ENCODE measurements at places on chromosomes 3 and 15.
A peak's percentile ranks its signal among the peaks of the same experiment; 100 is the strongest.

DNA sequence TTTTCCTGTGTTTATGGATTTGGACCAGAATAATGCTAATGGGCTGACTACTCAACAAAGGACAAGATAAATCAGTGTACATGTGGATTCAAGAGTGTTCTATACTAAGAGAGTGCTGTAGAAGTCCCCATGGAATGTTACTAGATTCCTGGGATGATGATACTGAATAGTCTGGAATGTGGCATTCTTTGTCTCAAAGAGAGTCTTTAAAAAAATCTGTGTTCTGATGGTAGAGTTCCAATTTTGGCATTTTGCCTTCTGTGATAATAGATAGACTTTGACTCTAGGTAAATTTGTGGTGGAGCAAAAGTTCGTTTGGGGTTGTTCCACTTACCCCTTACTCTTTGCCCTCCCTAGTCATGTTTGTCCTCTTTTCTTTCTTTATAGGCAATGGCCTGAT is 43.7 kb downstream of the NMD3 start:
- DNase-seq = no peak

DNA sequence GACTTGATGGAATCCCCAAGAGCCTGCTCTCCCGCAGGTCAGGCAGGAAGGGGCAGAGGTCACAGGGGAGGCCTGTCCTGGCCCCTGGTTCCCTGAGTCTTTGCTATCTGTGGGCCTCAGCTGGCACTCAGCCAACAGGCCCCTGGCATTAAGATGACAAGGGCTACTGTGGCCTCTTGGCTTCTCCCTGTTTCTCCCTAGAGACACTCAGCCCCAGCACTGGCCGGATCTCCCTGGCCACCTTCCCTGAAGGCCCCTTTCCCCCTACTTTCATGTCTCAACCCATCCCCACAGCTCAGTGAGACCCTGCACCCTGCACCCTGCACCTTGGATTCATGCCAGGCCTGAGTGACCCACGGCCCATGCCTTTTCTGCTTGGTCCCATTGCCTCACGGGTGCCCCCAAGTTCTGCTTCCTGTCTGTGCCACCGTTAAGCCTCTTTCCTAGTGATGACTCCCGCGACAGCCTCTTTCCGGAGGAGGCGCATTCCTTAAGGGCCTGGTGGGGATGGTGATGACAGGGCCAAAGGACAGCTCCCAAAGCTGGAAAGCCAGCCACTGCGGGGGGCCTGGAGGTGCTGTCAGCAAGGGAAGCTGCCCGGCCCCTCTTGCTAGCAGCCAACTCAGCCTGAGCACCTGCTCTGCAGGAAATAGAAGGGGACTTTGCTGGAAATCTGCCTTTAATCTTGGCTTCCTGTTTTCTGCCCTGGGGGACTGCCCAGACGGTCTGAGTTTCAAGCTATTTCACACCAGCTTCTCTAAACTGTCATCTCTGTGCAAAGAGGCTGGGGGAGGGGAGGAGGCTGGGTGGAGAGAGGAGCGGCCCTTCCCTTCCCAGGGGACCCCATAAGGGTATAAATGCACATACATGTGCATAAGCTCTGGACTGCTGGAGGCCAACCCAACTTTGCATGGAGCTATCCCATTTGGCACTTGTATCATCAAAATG is 4.8 kb upstream of the CSK start:
- peak; percentile 75 for DNase-seq

- DNase-seq = peak; percentile 28
Observed at GRCh38 chr3:112582244-112582874, 20.5 kb downstream of the SLC35A5 start.

GRCh38 chr15:56242576-56243162 is 1.0 kb downstream of the RFX7 start:
- no peak for DNase-seq

GRCh38 chr3:48364840-48365239 is 7.2 kb upstream of the FBXW12 start:
- no peak for DNase-seq

DNA sequence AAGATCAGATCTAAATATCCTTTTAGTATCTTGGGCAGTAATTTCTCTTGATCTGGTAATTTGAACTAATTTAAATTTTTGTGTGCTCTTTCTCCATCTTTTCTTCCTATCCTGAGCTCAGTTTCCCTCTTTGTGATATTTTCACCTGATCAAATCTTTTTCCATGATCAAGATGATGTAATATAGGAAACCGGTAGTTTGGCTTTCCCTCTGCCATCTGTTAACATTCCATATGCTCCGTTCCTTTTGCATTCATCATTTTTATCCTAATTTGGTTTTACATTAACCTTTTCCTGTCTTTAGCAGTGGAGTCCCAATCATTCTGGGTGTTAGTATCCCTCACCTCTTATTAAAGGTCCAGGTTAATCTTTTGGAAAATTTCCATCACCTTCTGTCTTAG is 5.9 kb upstream of the ABHD6 start:
- DNase-seq = no peak

DNA sequence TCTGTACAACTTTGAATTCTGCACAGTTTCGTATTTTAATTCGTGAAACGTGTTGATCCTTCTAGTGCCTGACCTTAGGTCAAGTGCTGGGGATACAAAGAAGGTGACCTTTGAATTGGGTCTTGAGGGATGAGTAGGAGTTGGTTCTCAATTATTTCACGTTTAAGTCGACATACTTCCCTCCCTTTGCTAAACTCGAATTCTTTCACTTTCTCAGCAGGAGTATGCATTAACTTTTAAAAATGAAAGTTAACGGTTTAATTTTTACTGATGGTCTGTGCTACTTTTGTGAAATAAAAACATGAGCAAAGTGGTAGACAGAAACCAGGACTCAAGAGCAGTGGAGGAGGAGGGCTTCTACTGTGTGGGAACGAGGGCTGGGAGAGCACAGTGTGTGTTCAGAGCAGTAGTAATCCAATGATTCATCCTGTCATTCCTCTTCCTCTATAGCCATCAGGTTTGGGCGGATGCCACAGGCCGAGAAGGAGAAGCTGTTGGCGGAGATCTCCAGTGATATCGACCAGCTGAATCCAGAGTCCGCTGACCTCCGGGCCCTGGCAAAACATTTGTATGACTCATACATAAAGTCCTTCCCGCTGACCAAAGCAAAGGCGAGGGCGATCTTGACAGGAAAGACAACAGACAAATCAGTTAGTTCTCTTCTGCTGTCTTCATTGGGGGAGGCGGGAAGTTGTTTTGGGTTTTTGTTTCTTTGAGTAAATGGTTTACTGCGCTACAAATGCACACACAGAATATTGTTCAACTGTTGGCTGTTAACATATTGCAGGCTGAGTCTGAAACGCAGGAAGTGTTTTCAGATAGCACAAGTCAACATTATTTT is 78.6 kb upstream of the TSEN2 start:
- no peak for DNase-seq

- DNase-seq = peak; percentile 82
Observed at GRCh38 chr3:50275996-50276761, 2.7 kb upstream of the LSMEM2 start.

- no peak for DNase-seq
Observed at GRCh38 chr15:51307811-51308210, 30.6 kb downstream of the CYP19A1 start.

DNA sequence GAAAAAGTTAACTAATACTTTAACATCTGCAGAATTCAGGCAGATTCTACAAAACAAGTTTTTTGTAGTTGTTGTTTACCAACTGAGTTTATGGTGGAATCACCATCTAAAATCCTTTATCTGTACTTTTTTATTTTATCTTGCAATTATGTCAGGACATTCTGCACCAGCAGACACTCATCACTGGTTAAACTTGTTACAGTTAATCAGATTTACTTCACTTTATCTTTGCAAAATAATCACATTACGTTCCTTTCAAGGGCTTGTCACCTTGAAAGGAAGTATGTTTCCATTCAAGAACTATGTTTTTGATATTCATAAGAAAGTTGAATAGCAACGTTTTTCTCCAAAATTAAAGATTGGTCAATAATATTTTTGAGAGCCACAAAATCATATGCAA is 796.6 kb upstream of the ROBO1 start:
- no peak for DNase-seq
